ENCODE measurements at places on chromosomes 2 and 18. TPM values are rescaled to one million over a fixed set of nuclear protein-coding genes. Genes with fewer than 3 reads are reported as not detected.
A peak's percentile ranks its signal among the peaks of the same experiment; 100 is the strongest.

- no peak for DNase-seq
- H3K27ac ChIP-seq: no peak overlapping the region
- no peaks in the 10 kb centered on the region for H3K36me3 ChIP-seq
- H3K4me3 ChIP-seq: no peak overlapping the region
- no peaks in the 10 kb centered on the region for H3K4me1 ChIP-seq
- no peaks in the 10 kb centered on the region for H3K27me3 ChIP-seq
Observed at GRCh38 chr2:10317646-10318045, 14.9 kb downstream of the HPCAL1 start.

- no peak overlapping the region for H3K27ac ChIP-seq
- no peak for DNase-seq
- H3K36me3 ChIP-seq: no peaks in the 10 kb centered on the region
- H3K4me3 ChIP-seq: no peak overlapping the region
- peaks cover 3% of the 10 kb centered on the region for H3K4me1 ChIP-seq
- no peaks in the 10 kb centered on the region for H3K27me3 ChIP-seq
Observed at GRCh38 chr18:63686871-63687270, 15.9 kb upstream of the SERPINB11 start.

GRCh38 chr2:242027676-242028450 is 158.3 kb downstream of the RTP5 start:
- H3K27ac ChIP-seq: no peak overlapping the region
- no peaks in the 10 kb centered on the region for H3K4me1 ChIP-seq
- no peaks in the 10 kb centered on the region for H3K27me3 ChIP-seq
- no peak overlapping the region for H3K4me3 ChIP-seq
- no peak for DNase-seq

- no peaks in the 10 kb centered on the region for H3K27me3 ChIP-seq
- no peak overlapping the region for H3K4me3 ChIP-seq
- H3K4me1 ChIP-seq: no peaks in the 10 kb centered on the region
- H3K27ac ChIP-seq: no peak overlapping the region
- no peaks in the 10 kb centered on the region for H3K36me3 ChIP-seq
- DNase-seq: no peak
Observed at GRCh38 chr18:46939337-46939963, 22.0 kb downstream of the KATNAL2 start.

DNA sequence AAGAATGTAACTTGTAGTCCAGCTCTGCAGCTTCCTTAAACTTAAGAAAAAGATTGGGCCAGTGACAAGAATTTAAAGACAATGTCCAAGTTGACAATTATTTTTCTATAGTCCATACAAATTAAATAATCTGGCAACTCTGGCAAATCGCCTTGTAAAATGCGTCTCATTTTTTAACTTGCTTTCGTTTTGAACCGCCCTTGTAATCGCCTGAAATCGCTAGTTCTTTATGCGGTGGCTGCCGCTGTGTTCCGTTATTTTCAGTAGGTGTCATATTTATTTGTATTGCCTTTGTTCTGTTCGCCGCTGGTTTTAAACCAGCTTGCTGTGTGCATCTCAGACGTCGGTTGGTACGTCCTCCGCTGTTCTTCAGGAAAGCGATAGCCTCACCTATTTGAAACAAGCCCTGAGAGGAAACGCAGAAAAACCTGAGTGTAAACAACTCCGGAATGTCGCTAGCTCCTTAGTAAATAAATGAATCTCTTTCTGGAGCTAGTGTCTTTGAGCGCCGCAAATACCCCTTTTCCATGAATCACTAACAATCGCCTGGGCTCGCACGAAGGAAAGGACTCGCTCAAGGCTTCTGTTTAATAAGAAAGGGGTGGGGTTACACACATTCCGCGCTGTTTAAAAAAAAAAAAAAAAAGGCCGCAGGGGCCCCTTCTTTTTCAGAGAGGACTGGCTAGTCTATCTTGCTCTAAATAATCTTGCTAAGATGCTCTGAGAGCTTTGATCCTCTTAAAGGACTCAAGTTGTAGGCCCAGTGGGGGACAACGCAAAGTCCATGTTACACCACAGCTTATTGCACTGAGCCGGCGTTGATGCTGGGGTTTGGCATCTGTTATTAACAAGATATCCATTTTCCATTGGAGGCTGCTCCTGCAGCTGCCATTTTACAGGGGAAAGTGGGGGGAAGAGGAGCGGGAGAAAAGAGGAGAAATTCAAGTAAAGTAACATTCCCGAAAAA is 3.0 kb downstream of the HOXD8 start:
- no peak overlapping the region for H3K27ac ChIP-seq
- no peaks in the 10 kb centered on the region for H3K36me3 ChIP-seq
- H3K27me3 ChIP-seq: peaks cover 100% of the 10 kb centered on the region
- no peaks in the 10 kb centered on the region for H3K4me1 ChIP-seq
- DNase-seq: no peak

- DNase-seq: no peak
- H3K36me3 ChIP-seq: no peaks in the 10 kb centered on the region
- no peak overlapping the region for H3K4me3 ChIP-seq
- H3K27ac ChIP-seq: no peak overlapping the region
- no peaks in the 10 kb centered on the region for H3K4me1 ChIP-seq
- no peaks in the 10 kb centered on the region for H3K27me3 ChIP-seq
Observed at GRCh38 chr18:28404694-28405093, 227.8 kb upstream of the CDH2 start.

GRCh38 chr2:239874636-239875356 is 150.3 kb downstream of the NDUFA10 start:
- H3K27ac ChIP-seq: no peak overlapping the region
- no peaks in the 10 kb centered on the region for H3K27me3 ChIP-seq
- H3K4me3 ChIP-seq: no peak overlapping the region

DNA sequence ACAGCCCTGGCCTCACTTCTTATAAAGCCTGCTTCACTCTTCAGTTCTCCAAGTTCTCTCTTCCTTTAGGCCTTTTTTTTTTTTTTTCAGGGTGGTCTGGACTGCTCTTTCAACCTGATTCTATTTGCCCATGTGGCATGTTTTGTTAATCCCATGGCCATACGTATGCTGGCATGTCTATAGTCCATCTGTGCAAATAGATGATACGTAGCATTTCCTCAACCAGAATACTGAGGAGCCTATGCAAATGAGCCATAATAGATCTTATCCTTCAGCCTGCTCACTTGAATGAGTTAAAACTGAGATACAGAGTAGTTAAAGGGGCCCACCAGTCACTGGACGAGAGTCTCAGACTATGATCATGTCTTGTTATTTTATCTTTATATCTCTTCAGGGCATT is 265.2 kb upstream of the CXCR4 start:
- H3K27ac ChIP-seq: no peak overlapping the region
- no peaks in the 10 kb centered on the region for H3K27me3 ChIP-seq
- no peaks in the 10 kb centered on the region for H3K36me3 ChIP-seq
- H3K4me1 ChIP-seq: peaks cover 2% of the 10 kb centered on the region
- no peak overlapping the region for H3K4me3 ChIP-seq

DNA sequence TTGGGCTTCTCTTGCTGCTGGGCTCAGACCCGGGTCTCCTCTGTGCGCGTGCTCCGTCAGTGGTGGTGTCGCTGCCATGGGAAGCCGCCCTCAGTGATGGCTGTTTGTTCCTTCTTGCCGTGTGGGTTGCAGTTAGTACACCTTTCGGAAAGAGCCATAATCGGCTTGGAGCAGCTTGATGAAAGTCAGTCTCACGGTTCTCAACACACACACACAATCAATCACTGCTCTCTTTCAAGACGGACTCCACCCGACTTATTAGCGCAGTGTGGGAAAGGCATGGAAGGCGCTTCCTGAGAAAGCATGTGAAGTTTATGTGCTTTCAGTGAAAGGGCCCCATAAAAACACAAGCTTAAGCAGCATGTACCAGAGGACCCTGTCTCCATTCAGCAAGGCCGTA is 64.1 kb downstream of the SOX11 start:
- H3K4me3 ChIP-seq: no peak overlapping the region
- H3K27ac ChIP-seq: no peak overlapping the region
- H3K27me3 ChIP-seq: no peaks in the 10 kb centered on the region
- no peak for DNase-seq
- no peaks in the 10 kb centered on the region for H3K36me3 ChIP-seq

- no peak overlapping the region for H3K27ac ChIP-seq
- H3K36me3 ChIP-seq: no peaks in the 10 kb centered on the region
- DNase-seq: peak; percentile 21
- no peaks in the 10 kb centered on the region for H3K27me3 ChIP-seq
- peaks cover 8% of the 10 kb centered on the region for H3K4me1 ChIP-seq
- no peak overlapping the region for H3K4me3 ChIP-seq
Observed at GRCh38 chr2:213125646-213126347, 25.6 kb downstream of the IKZF2 start.

GRCh38 chr2:29660201-29660600 is 261.2 kb downstream of the ALK start:
- peaks cover 20% of the 10 kb centered on the region for H3K4me1 ChIP-seq
- no peaks in the 10 kb centered on the region for H3K36me3 ChIP-seq
- H3K27me3 ChIP-seq: no peaks in the 10 kb centered on the region
- no peak for DNase-seq
- H3K4me3 ChIP-seq: no peak overlapping the region

DNA sequence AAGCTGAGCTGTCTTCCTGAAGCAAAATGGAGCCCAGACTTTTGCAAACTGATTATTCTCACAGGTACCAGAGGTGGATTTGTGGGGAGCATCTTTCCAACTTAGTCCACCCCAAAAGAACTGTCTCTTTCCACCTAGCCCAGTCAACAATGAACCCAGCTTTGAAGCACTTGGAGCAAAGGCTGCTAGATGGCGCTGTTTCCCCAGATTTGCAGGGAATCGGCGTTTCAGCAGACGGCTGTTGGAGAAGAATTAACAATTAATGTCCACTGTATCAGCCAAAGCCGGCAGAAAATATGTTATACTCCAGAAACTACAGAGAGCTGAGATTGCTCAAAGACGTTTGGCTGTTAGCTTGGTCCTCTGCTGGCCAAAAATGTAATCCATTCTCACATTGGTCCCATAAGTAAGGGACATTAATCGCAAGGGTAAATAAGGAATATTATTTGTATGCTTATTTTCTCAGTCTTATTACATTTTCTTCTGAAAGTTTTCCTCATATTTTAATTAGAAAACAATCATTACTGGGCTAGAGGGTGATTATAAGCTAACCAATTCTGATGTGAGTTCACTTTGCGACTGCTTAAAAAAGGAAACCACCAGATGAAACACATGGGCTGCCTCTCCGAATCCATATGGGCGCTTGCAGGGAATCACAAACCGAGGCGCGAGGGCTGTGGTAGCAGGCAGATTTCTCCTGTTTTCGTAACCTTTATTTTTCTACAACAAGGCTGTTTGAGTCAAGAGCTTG is 423.8 kb upstream of the MEX3C start:
- peak; percentile 86 for DNase-seq
- no peak overlapping the region for H3K4me3 ChIP-seq
- peaks cover 32% of the 10 kb centered on the region for H3K27me3 ChIP-seq
- no peaks in the 10 kb centered on the region for H3K36me3 ChIP-seq

Gene CPO
- 0.11 TPM for total RNA-seq

Gene ACADL
- 0.45 TPM for total RNA-seq

Gene FAM110C
- 0.60 TPM for total RNA-seq

Gene MARCHF4
- not detected for total RNA-seq

Gene REG1B
- total RNA-seq: not detected

Gene INPP5D
- total RNA-seq: 6.8 TPM

Gene TLX2
- total RNA-seq: not detected

Gene IGFBP2
- 451 TPM for total RNA-seq
